ENCODE measurements at places on chromosomes 3 and 15.

- no peak for DNase-seq
Observed at GRCh38 chr3:12633108-12633507, 30.8 kb downstream of the RAF1 start.

- DNase-seq: peak; percentile 23
Observed at GRCh38 chr3:16885593-16886302, 993 bp downstream of the PLCL2 start.

DNA sequence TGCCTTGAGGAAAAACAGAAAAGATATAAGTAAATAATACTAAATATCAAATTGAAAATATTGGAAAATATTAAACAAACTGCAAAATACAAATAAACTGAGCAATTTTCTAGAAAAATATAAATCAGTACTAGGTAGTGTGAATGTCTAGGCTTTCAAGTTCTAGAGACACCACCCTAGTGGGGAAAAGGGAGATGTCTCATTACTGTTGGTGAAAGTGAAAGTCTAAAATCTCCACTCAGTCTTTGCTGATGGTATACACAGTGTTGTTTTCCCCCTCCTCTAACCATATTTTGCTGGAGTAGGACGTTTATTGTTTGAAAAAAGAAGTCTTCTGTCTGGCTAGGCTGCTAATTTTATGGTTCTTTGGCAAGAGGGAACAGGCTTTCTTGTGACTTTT lies 1368.9 kb downstream of the OTOL1 start:
- DNase-seq: no peak

DNA sequence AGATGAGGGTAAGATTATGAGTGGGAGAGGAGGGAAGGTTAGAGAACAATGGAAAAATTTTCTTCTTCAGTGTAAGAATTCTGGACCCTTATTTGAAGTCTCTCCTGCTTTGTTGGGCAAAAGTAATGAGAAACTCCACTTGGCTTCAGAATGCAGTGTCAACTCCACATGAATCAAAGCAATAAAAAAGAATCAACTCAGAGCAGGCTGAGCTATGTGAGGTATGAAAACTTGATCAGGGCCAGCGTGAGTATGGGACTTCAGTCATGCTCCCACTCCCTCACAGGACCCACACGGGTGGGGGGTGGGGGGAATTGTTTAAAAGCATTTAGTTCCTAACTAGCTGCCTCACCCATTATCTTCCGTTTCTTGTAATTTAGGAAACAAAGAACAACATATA lies 502.2 kb downstream of the PDCD6IP start:
- DNase-seq: no peak

GRCh38 chr15:80695911-80696661 lies 976 bp downstream of the ABHD17C start:
- peak; percentile 13 for DNase-seq

GRCh38 chr3:12878141-12878574 lies 36.8 kb upstream of the RPL32 start:
- no peak for DNase-seq

GRCh38 chr15:59993950-59994401 lies 10.1 kb upstream of the FOXB1 start:
- DNase-seq: no peak

DNA sequence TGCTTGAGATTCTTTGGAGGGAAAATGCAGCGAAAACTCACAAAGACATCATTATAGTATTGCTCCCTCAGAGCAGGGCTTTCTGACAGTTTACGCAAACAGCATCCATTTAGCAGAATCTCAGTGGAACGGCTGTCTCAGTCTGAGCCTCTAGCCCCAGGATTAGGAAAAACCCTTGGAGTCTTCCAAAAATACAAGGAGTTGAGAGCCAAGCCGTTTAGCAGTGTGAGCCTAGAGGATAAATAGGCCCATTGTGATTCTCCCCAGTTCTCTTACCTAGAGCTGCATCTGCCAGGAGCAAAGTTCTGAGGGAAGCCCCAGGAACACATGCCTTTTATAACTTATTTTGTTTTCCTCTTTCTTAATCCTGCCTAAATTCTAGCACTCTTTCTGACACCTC lies 359.6 kb downstream of the NTRK3 start:
- no peak for DNase-seq

DNA sequence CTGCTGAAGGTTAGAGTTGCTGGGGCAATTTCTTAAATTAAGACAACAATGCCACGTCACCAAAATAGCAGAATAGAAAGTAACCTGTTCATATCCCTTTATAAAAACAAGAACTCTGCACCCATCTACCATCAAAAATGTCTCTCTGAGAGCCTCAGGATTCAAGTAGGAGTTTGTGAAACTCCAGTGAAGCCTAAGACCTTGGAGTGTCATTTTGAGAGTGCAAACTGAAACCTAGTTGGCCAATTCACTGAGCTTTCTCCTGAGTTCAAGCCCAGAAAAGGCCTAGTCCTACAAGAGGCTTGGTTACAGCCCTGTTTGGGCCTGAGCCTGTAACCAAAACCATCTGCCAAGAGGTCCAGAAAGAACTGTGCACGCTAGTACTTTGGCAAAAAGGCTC lies 335.1 kb downstream of the EFHB start:
- no peak for DNase-seq
